Bone marrow (tissue), 2 donors: ENCODE measurements at places on chromosomes 11 and 22.

DNA sequence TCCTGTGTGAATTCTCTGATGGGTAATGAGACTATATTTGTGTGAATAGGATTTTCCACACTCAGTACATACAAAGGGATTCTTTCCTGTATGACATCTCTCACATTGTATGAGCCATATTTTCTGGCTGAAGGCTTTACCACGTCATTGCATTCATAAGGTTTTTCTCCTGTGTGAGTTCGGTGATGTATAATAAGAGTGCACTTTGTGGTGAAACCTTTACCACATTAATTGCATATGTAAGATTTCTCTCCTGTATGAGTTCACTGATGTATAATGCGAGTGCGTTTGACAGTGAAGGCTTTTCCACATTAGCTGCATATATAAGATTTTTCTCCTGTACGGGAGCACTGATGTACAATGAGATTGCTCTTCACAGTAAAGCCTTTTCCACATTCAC, 455.4 kb upstream of the CNTN5 start:
- no peak for DNase-seq

- no peak for DNase-seq
These were observed 138.2 kb downstream of the NECTIN1 start for GRCh38 chr11:119590651-119591351.

DNA sequence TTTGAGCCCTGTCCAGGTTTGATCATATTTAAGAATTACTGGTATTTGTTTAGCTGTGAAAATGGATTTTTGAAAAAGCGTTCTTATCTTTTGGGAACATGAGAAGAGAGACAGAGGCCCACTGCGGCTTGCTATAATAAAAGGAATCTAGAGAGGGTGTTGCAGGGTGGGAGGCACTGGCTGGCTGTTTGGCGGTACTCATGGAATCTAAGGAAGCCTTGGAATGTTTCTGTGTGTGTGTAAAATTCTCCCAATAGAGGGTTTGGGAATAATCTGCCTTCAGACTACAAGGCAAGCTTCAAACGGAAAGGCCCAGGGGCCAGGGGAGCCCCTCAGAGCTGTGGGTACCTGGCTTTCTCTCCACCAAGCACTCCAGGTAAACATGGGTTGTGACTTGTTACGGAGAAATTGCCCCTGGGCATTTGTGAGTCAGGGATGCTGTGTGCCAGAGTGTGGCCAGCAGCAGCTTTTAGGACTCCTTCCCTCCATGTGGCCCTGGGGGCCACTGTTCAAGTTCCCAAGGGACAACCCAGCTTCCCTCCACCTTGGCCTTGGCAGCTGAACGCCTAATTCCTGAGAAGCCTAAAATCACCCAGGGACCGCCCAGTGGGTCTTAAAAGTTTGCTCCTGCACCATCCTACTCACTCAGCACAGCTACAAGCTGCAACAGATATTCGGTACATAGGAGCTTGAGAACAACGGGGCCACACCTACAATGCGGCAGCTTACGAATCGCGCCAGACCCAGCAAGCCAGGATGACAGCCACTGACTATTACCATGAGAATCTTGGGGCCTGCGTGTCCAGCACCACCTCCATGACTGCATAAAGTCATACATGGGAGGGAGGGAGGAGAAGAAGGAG, 14.1 kb upstream of the SYT8 start:
- no peak for DNase-seq

DNA sequence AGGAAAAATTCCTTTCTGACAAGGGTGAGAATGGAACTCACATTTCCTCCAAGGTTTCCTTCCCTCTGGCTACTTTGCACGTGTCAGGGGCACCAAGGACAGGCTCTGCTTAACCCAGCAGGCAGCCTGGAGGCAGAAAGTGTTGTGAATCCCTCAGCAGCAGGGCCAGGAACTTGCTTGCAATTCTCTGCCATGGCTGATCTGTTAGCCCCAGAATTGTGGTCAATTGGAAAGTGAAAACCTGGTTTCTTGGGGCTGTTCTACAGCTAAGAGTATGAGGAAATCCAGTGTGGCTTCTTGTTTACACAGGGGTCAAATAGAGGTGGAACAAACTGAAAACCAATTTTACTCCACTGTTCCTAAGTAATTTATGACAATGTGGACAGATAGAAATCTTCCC, 38.3 kb upstream of the CEP295 start:
- DNase-seq, result no peak

DNA sequence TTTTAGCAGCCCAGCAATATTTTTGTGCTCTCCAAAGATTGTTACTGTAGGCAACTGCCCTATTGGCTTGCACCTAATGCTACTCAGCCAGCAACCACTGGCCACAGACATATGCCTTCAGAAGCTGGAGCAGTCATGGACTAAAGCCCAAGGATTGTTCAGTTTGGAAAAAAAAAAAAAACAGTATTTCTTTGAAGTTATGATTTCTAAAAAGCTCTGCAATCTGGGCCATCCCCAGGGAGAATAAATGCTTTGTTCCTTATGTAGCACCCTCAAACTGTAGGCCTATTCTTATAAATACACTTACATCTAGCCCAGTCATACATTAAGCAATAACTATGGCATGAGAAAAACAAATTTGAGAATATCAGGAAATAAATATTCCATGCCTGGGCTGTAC, 2190.5 kb upstream of the RAG2 start:
- no peak for DNase-seq

- peak; percentile 63 for DNase-seq
These were observed at the start of gene CLTCL1 for GRCh38 chr22:19291580-19292457. Gene CLTCL1, minus strand, starts transcription at chr22:19291719. Its CDS starts 78 bp downstream, at chr22:19291641.

- DNase-seq, result no peak
These were observed 4.0 kb downstream of the LRP4 start for GRCh38 chr11:46914363-46914762.

GRCh38 chr22:38412435-38413084, 42.4 kb downstream of the KCNJ4 start:
- no peak for DNase-seq

DNA sequence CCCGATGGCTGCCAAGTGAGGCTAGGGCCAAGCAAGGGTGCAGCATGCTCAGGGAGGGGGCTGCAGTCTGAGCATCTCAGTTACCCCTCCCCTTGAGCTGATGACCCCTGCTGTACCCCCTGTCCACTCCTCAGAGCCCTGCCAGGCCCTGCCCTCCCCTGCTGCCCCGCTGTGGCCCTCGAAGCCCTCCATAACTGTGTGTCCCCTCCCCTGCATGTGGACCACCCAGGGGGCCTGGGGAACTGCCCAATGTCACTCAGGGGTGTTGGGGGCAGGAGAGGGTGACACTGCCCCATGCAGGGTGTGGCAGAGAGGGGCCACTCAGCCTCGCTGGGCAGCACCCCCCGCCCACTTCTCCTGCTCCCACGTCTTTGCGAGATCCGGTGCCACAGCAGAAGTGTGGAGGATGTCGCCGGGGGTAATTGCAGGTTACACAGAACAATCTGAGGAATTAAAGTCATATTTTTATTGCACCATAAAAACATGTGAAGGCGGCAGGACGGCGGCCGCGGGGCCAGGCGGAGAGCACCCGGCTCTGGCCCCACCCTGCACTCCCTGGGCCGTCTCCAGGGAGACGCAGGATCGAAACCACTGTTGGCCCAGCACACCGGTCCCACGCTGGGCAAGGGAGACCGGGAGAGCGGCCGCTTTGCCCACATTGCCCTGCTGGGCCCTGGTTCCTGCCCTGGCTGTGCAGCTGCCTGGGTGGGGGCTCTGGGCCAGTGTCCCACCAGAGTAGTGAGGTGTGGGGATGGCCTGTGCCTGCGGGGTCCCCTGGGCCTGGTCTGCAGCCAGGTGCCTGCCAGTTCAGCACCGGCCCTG, 18.7 kb upstream of the GNB1L start:
- no peak for DNase-seq

GRCh38 chr11:94112206-94112953, 16.3 kb upstream of the PANX1 start:
- DNase-seq, result no peak

DNA sequence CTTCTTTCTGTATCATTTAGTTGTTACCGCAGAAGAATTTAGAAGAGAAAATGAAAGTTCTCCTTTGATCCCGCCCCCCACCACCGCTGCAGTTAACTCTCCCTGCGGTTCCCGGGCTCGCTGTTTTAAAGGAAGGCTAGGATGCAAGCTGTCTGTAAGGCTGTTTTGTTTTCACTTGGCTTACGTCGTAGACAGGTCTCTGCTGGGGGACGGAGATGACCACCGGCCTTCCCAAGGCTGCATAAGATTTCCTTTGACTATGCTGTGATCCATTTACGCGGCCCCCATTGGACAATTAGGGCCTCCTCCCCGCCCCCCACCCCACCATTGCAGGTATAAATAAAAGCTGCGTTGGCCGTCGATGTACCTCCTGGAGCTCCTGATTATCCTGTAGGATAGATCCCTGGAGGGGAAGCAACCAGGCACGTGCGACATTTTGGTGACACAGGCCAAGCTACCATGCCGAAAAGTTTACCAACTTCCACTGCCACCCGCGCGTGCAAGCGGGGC, 1.4 kb upstream of the CPT1A start:
- DNase-seq, result no peak

DNA sequence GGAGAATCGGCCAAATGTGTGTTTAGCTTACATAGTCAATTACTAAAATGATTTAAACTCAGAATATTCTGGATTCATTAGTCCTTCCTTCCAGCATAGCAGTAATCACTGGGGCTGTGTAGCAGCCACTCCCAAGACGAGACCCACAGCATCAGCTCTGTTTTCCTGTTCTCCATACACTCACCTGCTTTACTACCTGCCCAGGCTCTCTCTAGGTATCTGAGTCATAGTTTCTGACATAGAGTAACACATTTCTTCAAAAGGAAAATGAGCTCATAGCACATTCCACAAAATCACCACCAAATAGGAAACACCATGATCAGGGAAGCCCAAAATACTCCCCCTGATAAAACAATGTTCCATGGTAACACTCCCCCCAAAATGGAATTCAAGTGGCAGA, 22.9 kb downstream of the MORC2 start:
- no peak for DNase-seq

- DNase-seq, result peak; percentile 54
These were observed 7.3 kb downstream of the PACSIN2 start for GRCh38 chr22:43007519-43008102.

DNA sequence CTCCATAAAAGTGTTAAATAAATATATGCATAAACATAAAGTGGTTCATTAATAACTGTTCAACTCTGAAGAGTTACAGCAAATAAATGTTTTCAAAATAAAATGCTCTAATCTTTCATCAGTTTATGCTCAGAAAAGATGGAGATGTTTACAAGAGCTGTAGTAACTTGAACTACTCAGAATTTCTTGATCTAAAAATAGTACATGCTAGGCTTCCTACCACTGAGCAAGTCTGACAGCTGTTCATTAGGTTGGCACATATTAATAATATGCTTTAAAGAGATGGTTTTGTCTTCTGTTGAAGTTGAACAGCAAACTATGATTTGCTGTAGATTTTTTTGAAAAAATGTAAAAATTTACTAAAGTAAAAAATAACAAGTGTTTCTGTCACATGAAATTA, 10.8 kb upstream of the SLN start:
- no peak for DNase-seq

DNA sequence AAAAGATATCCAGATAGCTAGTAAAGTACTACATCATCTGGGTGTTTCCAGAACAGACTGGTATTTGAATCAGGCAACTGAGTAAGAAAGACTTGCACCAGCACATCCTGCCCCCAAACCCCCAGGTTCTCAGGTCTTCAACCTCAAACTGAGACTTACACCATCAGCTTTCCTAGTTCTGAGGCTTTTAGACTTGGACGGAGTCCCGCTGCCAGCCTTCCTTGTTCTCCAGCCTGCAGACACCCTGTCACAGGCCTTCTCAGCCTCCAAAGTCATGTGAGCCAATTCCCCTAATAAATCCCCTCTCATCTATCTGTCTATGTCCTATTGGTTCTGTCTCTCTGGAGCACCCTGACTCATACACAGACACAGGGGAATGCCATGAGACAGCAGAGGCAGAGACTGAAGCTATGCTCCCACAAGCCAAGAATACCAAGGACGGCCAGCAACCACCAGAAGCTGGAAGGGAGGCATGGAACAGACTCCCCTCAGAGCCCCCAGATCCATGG, 10.9 kb downstream of the SMCO4 start:
- no peak for DNase-seq

GRCh38 chr22:27798511-27799014, 3.0 kb downstream of the MN1 start:
- DNase-seq, result no peak

GRCh38 chr22:17436382-17436980, 67.2 kb downstream of the CECR2 start:
- no peak for DNase-seq

DNA sequence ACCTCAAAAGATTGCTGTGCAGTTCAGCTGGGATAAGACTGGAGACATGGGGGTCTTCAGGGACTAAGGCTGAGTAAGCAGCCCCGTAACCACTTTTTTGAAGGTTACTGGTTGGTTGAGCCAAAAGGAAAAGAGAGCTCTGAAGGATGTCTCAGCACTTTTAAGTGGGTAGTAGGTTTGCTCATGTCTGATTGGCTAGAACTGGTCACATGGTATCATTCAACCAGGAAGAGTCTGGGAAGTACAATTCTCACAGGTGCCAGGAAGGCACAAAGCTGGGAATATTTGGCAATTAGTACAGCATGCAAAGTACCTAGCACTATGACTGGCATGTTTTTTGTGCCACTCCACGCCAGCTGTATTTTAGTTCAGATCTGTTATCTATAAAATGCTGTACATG, 58.1 kb downstream of the SNX19 start:
- no peak for DNase-seq
